ENCODE measurements at places on chromosomes 6 and 20. TPM values are rescaled to one million over a fixed set of nuclear protein-coding genes. Genes with fewer than 3 reads are reported as not detected.
A peak's percentile ranks its signal among the peaks of the same experiment; 100 is the strongest.

GRCh38 chr20:10368702-10369041 is 65.3 kb downstream of the MKKS start:
- no peak for DNase-seq

DNA sequence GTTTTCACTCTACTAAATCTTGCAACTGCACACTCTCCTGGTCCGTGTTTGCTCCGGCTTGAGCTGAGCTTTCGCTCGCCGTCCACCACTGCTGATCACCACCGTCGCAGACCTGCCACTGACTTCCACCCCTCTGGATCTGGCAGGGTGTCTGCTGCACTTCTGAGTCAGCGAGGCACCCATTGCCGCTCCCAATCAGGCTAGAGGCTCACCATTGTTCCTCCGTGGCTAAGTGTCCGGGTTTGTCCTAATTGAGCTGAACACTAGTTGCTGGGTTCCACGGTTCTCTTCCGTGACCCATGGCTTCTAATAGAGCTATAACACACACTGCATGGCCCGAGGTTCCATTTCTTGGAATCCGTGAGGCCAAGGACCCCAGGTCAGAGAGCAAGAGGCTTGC is 98.6 kb upstream of the GPR6 start:
- DNase-seq: no peak

DNA sequence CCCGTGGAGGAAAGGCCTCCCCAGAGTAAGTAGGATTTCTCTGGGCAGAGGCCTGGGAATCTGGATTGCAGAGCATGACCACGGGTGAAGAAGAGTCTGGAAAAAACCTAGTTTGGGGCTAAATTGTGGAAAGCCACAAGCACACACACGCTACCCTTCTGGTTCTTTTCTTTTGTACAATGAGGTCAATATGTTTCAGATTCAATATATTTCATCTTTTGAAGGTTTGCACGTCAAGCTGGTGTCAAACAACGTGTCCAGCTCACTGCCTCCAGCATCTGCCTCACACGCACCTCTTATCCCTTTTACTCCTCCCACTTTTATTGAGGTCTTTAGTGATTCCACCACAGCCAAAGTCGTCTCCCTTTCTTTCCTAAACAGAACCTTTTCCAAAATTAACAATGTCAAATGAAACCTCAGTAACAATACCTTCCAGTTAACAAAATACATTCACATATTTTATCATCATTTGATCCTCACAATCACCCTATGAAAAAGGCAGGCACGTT is 773 bp upstream of the EPB41L2 start:
- no peak for DNase-seq

The BPIFA3 gene
- total RNA-seq: not detected

GRCh38 chr6:162942866-162943265 is 215.1 kb downstream of the PACRG start:
- DNase-seq: peak; percentile 90

DNA sequence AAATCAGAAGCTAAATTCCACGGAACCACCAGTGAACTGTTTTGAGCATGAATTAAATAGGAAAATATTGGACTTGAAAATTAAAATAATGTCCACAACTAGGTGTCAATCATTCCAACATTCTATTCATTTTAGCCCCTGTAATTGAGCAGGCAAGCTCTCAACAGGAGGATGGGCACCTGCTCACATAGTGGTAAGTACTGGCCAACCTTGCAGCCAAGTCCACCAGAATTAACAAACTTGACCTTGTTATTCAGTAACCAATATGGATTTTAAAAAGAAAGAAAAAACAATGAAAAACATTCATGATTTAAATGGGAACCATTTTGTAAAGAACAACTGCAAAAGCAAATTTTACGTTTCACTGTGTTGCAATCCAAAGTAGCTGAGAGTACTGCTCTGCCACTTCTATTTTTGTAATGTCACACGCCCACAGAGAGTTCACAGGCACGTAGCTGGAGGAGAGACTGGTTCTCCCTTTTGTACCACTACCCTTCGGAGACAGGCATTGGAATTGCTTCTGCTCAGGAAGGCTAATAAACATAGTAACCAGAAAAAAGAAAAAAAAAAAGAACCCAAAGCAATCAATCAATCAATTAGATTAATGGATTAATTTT is 75.2 kb upstream of the F13A1 start:
- DNase-seq: no peak

The SLC26A8 gene
- 0.26 TPM for total RNA-seq

DNA sequence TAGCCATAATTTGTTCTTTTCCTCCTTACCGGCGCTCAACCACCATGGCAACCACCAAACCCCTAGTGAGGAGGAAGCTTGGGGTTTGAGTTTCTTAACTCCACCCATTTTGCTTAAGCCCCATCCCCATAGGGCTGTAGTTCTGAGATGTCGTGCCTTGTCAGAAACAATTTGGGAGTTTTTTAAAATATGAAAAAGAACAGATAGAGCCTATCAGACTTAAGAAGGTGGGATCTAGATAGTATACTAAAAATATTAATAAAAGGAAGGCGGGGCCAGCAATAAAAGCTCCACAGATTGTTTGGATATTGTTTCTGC is 5.6 kb downstream of the BRD2 start:
- peak; percentile 55 for DNase-seq

DNA sequence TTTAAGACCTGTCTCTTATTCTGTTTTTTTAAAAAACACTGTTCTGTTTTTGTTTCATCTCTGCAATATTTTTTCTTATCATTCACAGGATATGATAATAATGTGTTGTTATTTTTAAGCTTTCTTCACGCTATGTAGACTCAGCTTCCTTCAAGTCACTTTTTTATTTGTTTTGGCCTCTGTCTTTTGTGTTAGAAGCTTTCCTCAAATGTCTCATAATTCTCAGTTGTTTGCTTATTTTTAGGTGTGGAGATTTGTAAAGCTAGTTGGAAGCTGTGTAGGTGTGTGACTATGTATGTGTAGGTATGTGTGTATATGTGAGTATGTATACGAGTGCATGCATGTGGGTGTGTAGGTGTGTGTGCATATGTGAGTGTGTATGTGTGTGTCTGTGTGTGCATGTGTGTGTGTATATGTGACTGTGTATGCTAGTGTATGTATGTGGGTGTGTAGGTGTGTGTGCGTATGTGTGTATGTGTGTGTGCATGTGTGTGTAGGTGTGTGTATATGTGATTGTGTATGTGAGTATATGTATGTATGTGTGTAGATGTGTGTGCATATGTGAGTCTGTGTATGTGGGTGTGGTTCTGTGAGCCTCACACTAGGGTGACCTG is 16.3 kb upstream of the VEGFA start:
- DNase-seq: no peak
